ENCODE measurements at places on chromosomes 5 and 9.

- no peak for DNase-seq
Observed at GRCh38 chr5:513216-514100, 10.8 kb downstream of the SLC9A3 start.

DNA sequence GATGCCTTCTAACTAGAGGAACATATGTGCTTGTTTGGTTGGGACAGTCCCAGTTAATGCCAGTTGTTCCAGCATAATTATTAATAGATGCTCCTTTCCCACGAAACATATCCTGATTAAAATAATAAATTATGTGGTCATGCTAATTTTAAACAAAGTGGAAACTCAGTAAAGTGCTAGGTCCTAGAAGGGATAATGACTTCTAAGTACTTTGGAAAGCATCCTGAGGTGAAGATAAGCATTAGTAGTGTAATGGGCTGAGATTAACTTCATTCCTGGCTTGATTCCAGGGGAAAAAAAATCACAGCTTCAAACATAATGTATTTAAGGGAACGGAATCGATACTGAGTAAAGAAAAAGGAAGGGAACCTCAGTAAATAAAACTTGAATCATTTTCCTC is 213.7 kb upstream of the SNX2 start:
- DNase-seq: no peak

DNA sequence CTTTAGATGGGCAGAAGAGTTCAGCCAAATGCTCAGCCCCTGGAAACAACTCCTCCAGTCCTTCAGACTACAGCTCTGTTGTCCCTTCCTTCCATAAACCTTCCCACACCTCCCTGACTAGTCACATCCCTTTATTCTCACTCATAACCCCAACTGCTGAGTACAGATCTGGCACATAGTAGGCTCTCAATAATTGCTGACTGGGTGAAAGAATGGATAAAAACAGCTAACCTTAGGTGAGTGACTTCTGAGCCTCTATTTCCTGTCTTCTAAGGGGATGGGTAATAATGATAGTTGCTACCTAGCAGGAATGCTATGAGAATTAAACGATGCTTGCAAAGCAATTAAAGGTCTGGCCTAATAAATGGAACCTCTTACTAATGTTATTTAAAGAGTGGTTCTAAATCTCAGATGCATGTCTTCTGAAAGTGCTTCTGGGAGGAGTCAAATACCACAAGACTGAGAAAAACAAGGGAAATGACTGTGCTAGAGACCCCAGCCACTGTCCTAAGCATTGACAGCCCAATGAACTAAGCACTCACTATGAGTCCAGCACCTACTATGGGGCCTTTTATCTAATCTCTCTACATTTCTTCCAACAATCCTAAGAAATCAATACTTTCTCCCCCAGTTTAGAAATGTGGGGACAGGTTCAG is 2.5 kb upstream of the NR6A1 start:
- no peak for DNase-seq

GRCh38 chr9:75669721-75670120 is 220.8 kb upstream of the PCSK5 start:
- no peak for DNase-seq

- no peak for DNase-seq
Observed at GRCh38 chr9:6277417-6277816, 50.8 kb upstream of the TPD52L3 start.

- DNase-seq: no peak
Observed at GRCh38 chr5:78547183-78547582, 101.4 kb downstream of the LHFPL2 start.

DNA sequence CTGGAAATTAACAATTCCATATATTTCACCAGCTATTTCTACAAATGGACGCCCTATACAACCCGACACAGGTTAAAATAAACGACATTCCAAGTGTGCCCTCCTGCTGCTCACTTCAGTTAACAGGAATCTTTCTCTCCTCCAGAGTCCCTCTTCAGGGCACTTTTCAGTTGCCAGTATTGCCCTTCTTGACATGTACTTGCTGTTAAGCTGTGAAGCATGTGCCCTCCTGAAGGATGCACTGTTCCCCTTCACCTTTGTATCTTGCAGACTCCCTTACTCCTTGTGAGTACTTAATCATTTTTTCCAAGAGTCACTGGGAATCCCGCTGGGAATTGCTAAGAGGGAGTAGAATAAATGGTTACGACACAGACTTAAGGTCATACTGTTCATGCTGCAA is 364.1 kb downstream of the CTNND2 start:
- no peak for DNase-seq

Measured in T-helper 2 cell (primary cell).